ENCODE measurements at places on chromosomes 6 and 20. TPM values are rescaled to one million over a fixed set of nuclear protein-coding genes. Genes with fewer than 3 reads are reported as not detected.

GRCh38 chr6:79574630-79575225 lies 37.5 kb upstream of the LCA5 start:
- DNase-seq, result no peak

GRCh38 chr20:59411170-59411569 lies 110.8 kb downstream of the EDN3 start:
- no peak for DNase-seq

- no peak for DNase-seq
Observed at GRCh38 chr6:71033890-71034289, 77.0 kb upstream of the B3GAT2 start.

GRCh38 chr6:138956244-138956924 lies 31.7 kb downstream of the REPS1 start:
- no peak for DNase-seq

- no peak for DNase-seq
Observed at GRCh38 chr6:21824431-21825177, 231.1 kb downstream of the SOX4 start.

GRCh38 chr6:169084067-169084466 lies 169.6 kb downstream of the THBS2 start:
- DNase-seq, result no peak

GRCh38 chr6:106026748-106027715 lies 59.1 kb upstream of the PRDM1 start:
- no peak for DNase-seq

DNA sequence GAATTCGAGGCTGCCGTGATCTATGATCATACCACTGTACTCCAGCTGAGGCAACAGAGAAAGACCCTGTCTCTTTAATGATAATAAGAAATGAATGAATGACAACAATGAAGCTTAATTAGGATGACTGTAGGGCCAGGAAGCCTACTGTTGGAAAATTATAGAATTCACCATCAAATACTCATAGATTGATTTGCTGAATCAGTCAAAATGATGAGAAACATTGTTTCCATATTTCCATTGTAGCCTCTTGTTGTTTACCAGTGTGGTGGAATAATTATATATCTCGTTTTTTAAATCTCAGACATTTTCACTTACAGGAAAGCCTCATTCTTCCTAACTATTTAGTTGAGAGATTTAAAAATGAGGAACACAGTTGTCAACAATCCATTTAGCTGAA lies 96.2 kb downstream of the JAG1 start:
- DNase-seq, result no peak

DNA sequence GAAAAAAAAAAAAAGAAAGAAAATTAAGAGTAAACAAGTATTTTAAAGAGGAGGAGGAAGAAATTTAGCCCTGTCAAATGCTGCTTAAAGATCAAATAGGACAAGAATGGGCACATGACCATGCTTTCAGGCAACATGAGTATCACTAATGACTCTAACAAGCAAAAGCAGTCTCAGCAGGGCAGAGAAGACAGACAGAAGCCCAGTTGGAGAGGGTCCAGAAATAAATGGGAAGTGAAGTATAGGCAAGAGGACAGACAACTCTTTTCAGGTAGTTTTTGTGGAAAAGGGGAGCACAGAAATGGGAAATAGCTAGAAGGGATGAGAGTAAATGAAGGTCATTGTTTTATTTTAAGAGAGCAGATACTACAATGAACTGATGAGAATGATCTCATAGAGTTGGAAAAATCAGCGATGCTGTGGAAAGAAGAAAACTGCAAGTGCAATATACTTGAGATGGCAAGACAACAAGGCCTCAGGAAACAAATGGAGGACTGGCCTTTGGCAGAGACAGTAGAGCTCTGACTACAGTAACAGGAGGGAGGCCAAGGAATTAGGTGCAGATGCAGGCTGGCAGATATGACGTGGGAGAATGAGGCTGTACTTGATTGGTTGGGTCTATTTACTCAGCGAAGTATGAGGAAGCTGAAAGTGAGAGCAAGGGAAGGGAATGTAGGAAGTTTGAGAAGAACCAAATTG lies 40.3 kb downstream of the KIF6 start:
- no peak for DNase-seq

GRCh38 chr6:125859727-125860126 lies 69.0 kb downstream of the NCOA7 start:
- no peak for DNase-seq

Gene SYCP2L
- total RNA-seq, result 3.2 TPM

Gene TUBB2B
- total RNA-seq, result 599 TPM

Gene GGTLC1
- not detected for total RNA-seq

Gene HLA-DMA
- total RNA-seq, result 15.1 TPM

Gene OPRM1
- total RNA-seq, result not detected

Gene LY6G5B
- 12.6 TPM for total RNA-seq

Gene CAGE1
- 0.09 TPM for total RNA-seq

Gene PRICKLE4
- 0.67 TPM for total RNA-seq

Gene RIPOR2
- 44.5 TPM for total RNA-seq

Gene ACTR5
- total RNA-seq, result 14.1 TPM

Gene KHDRBS2
- 7.7 TPM for total RNA-seq

Gene LAMP5
- 0.31 TPM for total RNA-seq

Gene AVP
- not detected for total RNA-seq

Gene VWA7
- total RNA-seq, result 1.5 TPM

Measured in H1 (cell line).